Endothelial cell of umbilical vein (primary cell): ENCODE measurements at places on chromosomes 5 and 9. TPM values are rescaled to one million over a fixed set of nuclear protein-coding genes. Genes with fewer than 3 reads are reported as not detected.

The RASEF gene
- total RNA-seq, result 0.05 and 0.11 TPM in 2 replicates

The RANBP3L gene
- not detected in 2 replicates for total RNA-seq

The C5orf58 gene
- total RNA-seq, result not detected in 2 replicates

The GFPT2 gene
- 4.5 and 5.5 TPM in 2 replicates for total RNA-seq

The LPAR1 gene
- 0.88 and 2.4 TPM in 2 replicates for total RNA-seq

The PCDHGA2 gene
- total RNA-seq, result 0.58 and 1.2 TPM in 2 replicates

The PLEKHG4B gene
- total RNA-seq, result not detected in 2 replicates

The ECM2 gene
- not detected in 2 replicates for total RNA-seq

The CTXN3 gene
- total RNA-seq, result not detected in 2 replicates

The SLC34A3 gene
- total RNA-seq, result not detected in 2 replicates

The CD74 gene
- total RNA-seq, result 0.76 and 1.3 TPM in 2 replicates

The PPP2R2B gene
- total RNA-seq, result not detected in 2 replicates

The NDUFS4 gene
- 76.2 and 79.1 TPM in 2 replicates for total RNA-seq

The OR1Q1 gene
- total RNA-seq, result not detected in 2 replicates

The PRDM9 gene
- not detected in 2 replicates for total RNA-seq

The CAVIN4 gene
- total RNA-seq, result 2.5 and 3.1 TPM in 2 replicates

The RNF183 gene
- not detected in 2 replicates for total RNA-seq

The SH2D3C gene
- total RNA-seq, result 95.0 and 102 TPM in 2 replicates

The PDZD2 gene
- total RNA-seq, result 3.4 and 6.9 TPM in 2 replicates

The PAXX gene
- 35.0 and 38.7 TPM in 2 replicates for total RNA-seq

The CYLC2 gene
- not detected in 2 replicates for total RNA-seq

The IL3 gene
- total RNA-seq, result not detected in 2 replicates

The GRXCR2 gene
- not detected in 2 replicates for total RNA-seq

The TRIM14 gene
- 7.1 and 10.7 TPM in 2 replicates for total RNA-seq

The ADAMTS16 gene
- not detected in 2 replicates for total RNA-seq

The GIN1 gene
- total RNA-seq, result 4.4 and 6.7 TPM in 2 replicates

The FKBP15 gene
- 24.6 and 26.8 TPM in 2 replicates for total RNA-seq
